ENCODE measurements at places on chromosomes 1 and 21.

DNA sequence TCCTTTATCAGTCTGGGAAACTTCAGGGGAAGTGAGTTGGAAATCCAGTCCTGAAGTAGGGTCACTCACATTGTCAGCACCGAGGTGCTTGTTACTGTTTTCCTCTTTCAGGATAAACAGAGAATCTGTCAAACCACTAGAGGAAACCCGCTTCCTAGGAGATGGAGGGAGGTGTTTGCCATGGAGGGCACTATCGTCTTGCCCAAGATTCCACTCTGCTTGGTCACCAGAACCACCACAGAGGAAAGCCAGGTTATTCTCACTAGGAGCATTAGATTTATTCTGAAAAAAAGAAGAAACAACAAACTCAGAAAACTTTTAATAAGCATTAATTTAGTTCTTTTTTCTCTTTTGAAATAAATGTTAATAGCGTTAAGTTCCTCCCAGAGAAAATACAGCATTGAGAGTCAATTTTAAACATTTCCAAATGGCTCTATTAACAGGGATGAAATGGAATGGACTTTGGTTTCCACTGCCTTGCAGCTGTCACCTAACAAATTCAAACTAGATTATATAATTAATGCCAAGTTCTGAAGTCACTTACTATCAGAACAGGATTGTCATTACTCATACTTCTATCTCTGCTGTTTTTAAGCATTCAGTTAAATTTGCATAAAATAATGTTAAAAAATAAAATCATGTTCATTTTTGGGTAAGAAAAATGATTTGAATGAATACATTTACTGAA lies 242.8 kb downstream of the CRB1 start:
- DNase-seq = no peak

GRCh38 chr21:34166468-34166867 lies 93.1 kb downstream of the MRPS6 start:
- no peak for DNase-seq

- DNase-seq = peak; percentile 73
Measured at GRCh38 chr1:38213646-38214434, 167.2 kb upstream of the POU3F1 start.

GRCh38 chr1:224450561-224451350 lies 16.2 kb upstream of the WDR26 start:
- DNase-seq = no peak

DNA sequence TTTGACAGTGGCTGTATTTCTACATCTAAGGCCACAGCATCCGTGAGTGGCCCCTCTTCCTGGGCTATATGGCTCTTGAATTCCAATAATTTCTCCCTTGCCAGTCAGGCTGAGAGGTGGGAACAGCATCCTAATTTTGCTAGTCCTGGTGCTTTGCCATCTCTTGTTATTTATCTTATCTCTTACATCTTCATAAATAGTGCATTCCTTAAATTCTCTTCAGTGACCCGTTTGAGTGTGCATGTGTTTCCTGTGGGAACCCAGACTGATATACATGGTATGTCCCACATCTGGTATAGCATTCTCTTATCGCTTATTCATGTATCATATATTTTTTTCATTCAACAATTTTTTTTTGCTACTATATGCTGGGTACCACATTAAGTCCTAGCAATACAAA lies 9.9 kb downstream of the S100A11 start:
- no peak for DNase-seq

GRCh38 chr1:107572674-107573211 lies 392.2 kb downstream of the VAV3 start:
- no peak for DNase-seq

DNA sequence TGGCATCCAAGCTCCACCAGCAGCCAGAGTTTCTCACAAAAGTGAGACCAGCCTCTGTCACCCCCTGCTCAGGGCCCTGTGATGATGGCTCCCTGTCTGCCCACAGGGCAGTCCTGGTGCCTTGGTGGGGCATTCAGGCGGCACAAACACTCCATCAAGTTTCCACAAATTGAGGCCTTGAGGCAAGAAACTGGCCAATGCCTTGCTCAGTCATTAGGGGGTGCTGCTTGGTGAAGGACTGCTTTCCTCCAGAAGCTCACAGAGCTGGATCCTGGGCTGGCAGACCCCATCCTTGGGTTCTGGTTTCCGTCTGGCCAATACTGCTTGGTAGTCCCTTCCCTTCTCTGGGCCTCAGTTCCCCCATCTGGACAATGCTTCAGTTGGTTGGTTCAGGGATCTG lies 12.5 kb upstream of the AHDC1 start:
- no peak for DNase-seq

- DNase-seq = no peak
Measured at GRCh38 chr1:208997726-208998312, 585.7 kb upstream of the CAMK1G start.

DNA sequence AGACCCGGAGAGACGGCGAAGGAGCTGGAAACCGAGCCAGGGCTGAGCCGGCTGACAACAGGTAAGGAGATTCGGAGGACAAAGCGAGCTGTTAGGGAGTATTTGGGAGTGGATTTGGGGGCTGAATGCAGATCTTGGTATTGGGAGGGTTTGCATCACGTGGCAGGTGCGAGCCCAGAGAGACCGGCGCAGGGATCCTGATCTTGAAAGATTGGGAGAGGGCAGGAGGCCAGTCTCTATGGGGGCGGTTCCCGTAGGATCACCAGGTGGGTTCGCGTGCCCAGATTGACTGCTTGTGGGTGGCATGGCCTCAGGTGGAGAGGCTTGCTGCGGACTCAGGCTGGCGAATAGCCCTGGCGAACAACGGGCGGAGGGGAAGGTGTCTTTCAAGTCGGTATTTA lies 204 bp downstream of the CIART start:
- peak; percentile 85 for DNase-seq

DNA sequence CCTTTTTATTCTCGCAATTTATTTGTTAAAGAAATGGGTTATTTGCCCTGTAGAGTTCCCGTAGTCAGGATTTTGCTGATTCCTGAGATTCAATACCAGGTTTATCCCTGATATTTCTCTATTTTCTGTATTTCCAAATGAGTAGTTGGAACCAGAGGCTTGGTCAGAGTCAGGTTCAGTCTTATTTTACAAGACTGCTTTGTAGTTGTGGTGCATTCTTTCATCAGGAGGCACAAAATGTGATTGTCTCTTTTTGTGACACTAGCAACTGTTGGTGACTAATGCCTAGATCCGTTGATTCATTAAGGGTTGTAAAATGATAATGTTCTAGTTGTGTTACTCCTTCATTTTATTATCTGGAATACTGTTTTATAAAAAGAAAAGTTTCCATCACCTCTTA lies 95.5 kb upstream of the TPTE start:
- DNase-seq = no peak

DNA sequence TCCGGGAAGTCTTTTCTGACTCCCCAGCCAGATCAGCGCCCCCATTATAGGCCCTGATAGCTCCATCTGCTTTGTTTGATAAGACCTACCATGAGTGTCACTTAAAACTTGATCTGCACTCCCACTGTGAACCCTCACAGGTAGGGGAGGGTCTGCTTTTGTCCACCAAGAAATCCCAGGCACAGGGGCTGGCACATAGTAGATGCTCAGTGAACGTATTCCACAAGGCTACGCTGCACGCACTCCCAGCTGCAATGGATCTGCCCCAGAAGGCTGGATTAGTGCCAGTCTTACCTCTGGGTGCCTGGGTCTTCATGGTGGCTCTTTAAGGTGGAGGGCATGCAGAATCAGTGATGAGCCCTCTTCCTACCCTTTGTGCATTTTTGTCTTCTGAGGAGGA lies 447.1 kb downstream of the PTPRU start:
- DNase-seq = no peak

- no peak for DNase-seq
Measured at GRCh38 chr21:34988625-34989024, 60.5 kb downstream of the RUNX1 start.

GRCh38 chr1:220808345-220809186 lies 21.9 kb downstream of the MTARC1 start:
- peak; percentile 45 for DNase-seq

All from right kidney (tissue), 9 donors.